Bone marrow (tissue), 2 donors: ENCODE measurements at places on chromosomes 16 and 17.
A peak's percentile ranks its signal among the peaks of the same experiment; 100 is the strongest.

DNA sequence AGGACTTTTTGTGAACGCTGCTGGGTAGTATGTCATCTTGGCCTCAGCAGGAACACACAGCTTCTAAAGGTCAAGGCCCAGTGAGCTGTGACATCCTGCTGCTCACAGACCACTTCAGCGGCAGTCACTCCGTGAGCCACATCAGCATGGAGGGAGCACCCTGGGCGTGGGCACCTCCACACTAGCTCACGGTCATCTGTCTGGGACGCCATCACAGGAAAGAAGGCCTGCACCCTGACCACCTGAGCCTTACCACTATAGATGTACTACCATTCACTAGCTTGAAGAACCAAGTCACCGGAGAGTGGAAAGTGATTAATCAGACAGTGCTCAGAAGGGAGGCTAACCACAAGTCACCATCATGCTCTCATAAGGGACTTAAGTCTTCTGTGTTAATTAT lies 3.3 kb downstream of the AXIN1 start:
- DNase-seq = no peak

DNA sequence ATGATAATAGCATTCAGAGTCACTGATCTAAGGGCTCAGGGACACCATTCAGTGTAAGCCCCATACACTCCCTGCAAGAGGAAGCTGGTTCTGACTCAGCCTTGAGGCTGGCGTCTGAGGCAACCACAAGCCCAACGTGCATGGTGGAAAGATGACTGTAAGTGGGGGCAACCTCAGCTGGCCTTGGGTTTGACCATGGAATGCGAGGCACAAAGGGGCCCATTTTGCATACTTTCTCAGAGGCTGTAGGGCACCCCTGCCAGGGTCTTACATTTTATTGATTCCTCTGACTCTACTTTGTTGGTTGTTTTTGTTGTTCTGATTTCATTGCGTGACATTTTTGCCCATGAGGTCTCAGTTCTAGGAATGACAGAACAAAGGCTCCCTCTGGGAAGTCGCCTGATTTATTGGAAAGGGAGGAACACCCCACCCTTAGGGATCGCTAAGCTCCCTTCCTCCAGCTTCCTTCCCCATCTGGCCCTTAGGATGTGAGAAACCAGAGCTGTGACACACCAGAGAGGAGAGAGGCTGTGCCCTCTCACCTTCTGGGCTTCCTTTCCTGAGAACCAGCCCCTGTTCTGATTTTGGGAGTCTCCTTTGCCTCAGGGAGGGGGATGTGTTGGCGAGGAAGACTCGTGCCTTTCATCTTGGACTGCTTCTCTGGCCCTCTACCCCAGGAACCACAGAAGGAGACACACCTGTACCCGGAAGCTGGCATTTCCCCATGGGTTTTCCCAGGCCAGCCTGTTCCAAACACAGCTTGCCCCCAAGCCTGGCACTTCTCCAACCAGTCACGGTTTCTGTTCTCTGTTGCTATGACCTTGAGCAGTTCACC lies 5.6 kb upstream of the CIITA start:
- peak; percentile 28 for DNase-seq

- no peak for DNase-seq
These were observed 1387.9 kb downstream of the CDH8 start for GRCh38 chr16:60648290-60648689.

- DNase-seq = no peak
These were observed 104.9 kb downstream of the CEP112 start for GRCh38 chr17:66087073-66087472.

- no peak for DNase-seq
These were observed 220.3 kb upstream of the MON1B start for GRCh38 chr16:76970745-76971099.

DNA sequence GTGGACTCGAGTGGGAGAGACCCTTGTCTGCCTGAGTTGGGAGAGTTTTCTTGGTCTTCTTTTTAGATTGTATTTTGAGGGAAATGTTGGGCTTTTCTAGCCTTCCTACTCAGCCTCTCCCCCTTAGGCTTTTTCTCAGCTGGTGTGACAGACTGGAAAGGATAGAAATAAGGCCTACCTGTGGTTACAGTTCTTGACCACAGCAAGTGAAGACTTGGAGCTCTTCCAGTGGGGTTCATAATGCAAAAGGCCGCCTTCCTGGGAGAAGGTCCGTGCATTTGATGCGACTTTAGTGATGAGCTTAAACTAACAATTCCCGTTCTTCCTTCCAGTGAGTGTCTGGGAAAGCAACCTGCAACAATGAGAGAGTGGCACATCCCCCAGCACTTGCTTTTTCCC lies 56.8 kb downstream of the B9D1 start:
- no peak for DNase-seq
